ENCODE measurements at places on chromosomes 5 and 9.

GRCh38 chr5:136506131-136506530, 140.8 kb upstream of the TRPC7 start:
- DNase-seq = no peak

GRCh38 chr9:3277200-3277599, 248.6 kb downstream of the RFX3 start:
- no peak for DNase-seq

- no peak for DNase-seq
Measured at GRCh38 chr5:124544366-124545055, 201.9 kb downstream of the ZNF608 start.

- no peak for DNase-seq
Measured at GRCh38 chr5:11010429-11011210, 249.6 kb upstream of the DAP start.

GRCh38 chr9:12933957-12934356, 159.1 kb downstream of the LURAP1L start:
- no peak for DNase-seq

DNA sequence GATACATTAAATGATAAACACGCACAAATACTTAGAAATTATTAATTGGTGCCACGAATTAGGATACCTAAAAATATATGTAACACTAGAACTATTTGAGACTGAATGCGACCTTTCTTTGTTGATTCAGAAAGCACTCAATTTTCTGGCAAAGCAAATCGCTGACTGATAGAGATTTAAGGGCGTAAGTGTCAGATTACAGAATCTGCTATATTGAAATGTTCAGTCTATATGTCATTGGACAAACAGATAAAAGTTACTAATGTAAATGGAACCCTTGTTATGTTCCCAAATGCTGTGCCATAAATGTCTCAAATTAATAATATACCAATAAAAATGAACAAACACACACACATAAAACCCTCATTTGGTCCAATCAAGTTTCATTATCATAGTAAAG, 137.9 kb downstream of the MPDZ start:
- DNase-seq = no peak

DNA sequence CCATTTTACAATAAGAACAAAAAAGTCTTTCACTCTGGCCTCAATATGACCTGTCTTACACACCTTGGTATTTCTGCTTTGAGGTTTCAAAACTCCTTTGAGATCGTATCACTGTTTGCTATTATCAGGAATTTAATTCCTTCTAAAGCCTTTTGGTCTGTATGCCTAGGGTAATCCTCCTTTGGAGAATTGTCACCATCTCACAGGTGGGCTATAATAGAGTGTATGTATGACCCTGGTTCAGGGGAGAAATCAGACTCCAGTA, 13.7 kb downstream of the CMYA5 start:
- no peak for DNase-seq

GRCh38 chr9:37528652-37529471, 43.1 kb downstream of the POLR1E start:
- no peak for DNase-seq

GRCh38 chr5:7848296-7848695, 2.6 kb downstream of the CFAP90 start:
- no peak for DNase-seq
